ENCODE measurements at places on chromosomes 2 and 18. TPM values are rescaled to one million over a fixed set of nuclear protein-coding genes. Genes with fewer than 3 reads are reported as not detected.
A peak's percentile ranks its signal among the peaks of the same experiment; 100 is the strongest.

DNA sequence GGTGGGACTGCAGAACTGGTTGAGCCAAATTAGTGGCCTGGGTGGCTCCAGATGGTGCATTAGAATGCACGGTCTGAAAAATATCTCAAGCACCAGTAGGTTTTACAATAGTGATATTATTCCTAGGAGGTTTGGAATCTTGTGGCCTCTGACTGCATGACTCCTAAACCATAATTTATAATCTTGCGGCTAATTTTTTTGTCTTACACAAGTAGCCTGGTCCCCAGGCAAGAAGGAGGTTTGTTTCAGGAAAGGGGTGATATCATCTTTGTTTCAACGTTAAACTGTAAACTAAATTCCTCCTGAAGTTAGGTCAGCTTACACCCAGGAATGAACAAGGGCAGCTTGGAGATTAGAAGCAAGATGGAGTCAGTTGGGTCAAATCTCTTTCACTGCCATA lies 98.9 kb upstream of the ARL4C start:
- H3K27ac ChIP-seq = no peak overlapping the region
- no peaks in the 10 kb centered on the region for H3K36me3 ChIP-seq
- no peak for DNase-seq
- H3K4me1 ChIP-seq = no peaks in the 10 kb centered on the region

GRCh38 chr18:62957885-62958472 lies 242.6 kb downstream of the PHLPP1 start:
- H3K27ac ChIP-seq = no peak overlapping the region
- no peak overlapping the region for H3K4me3 ChIP-seq
- DNase-seq = no peak
- no peaks in the 10 kb centered on the region for H3K27me3 ChIP-seq

GRCh38 chr2:239870863-239871262 lies 154.3 kb downstream of the NDUFA10 start:
- H3K36me3 ChIP-seq = no peaks in the 10 kb centered on the region
- peak; percentile 46 for DNase-seq
- no peak overlapping the region for H3K27ac ChIP-seq
- no peaks in the 10 kb centered on the region for H3K27me3 ChIP-seq

- H3K4me3 ChIP-seq = no peak overlapping the region
- H3K4me1 ChIP-seq = no peaks in the 10 kb centered on the region
- no peaks in the 10 kb centered on the region for H3K27me3 ChIP-seq
- no peak for DNase-seq
Observed at GRCh38 chr2:180495606-180496005, 484.8 kb upstream of the UBE2E3 start.

Gene RSAD2
- 25.7 TPM for total RNA-seq

Gene CNNM4
- total RNA-seq = 15.0 TPM

Data from upper lobe of right lung (tissue), 1 donor.